ENCODE measurements at places on chromosomes 3 and 15.

DNA sequence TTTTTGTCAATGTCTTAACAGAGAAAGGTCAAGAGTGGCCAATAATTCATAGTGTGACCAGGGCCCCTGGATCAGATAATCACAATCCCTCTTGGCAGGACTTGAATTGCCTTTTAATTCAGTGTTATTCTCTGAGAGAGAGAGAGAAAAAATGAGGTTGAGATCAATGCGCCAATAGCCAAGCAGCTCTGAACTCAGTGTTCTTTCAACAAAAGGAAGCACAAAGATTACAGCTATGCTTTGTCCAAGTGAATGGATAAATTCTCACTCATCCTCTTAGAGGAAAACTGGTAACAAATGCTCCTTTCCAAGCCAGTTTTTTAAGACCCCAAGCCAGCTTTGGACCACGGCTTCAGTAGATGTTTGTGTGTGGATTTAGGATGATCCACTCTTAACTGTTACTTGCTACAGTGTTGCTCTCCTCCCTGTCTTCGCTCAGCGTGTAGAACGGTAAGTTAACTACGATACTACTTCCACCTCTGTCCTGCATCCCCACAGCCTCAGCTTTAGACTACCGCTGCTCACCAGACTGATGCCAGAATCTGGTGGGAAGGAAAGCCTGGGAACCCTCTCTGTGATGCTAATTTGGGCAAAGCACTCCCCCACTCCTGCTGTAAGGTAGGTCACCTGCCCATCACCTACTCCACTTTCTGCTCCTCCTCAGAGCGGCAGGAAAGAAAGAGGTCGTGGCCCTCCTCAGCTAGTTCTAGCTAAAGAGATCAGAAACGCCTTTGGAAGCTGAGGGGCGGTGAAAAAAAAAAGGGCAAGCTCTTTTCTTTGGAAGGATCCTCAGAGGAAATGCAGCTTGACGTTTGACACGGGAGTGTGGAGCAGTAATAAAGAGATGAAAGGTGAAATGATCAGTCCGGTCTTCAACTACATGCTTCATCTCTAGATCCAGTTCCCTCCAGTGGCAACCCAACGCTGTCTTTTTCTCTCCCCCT is 46.8 kb upstream of the LPP start:
- no peak for DNase-seq

GRCh38 chr3:122387709-122388108 is 3.7 kb downstream of the FAM162A start:
- no peak for DNase-seq

DNA sequence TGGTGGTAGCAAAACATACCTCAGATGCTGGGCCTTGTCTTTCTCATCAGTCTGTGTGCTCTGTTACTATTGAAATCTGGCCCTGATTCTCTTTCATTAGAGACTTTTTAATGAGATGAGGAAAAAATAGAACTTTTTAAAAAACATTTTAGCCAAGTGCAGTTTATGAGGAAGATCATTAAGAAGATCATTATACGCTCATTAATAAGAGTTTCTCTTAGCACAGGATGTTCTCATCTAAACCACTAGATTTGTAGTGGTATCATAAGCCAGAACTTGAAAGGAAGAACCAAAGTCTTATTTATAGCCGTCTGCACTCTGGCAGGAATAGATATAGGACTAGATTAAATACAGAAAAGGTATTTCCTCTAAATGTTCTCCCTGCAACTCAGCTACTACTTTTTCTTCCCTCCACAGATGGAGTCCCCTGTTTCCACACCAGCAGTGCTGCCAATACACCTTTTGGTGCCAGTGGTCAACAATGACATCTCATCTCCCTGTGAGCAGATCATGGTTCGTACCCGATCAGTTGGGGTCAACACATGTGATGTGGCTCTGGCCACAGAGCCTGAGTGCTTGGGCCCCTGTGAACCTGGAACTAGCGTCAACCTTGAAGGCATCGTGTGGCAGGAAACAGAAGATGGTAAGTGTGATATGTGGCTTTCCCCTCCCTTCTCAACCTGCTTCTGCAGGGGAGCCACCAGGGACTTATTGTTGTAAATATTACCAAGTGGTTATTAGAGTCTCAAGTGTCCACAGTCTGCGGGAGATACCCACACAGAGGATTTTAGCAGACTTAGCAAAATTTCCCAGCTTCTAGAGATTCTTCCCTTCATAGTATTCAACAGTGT is 152.8 kb downstream of the RBPMS2 start:
- peak; percentile 39 for DNase-seq

DNA sequence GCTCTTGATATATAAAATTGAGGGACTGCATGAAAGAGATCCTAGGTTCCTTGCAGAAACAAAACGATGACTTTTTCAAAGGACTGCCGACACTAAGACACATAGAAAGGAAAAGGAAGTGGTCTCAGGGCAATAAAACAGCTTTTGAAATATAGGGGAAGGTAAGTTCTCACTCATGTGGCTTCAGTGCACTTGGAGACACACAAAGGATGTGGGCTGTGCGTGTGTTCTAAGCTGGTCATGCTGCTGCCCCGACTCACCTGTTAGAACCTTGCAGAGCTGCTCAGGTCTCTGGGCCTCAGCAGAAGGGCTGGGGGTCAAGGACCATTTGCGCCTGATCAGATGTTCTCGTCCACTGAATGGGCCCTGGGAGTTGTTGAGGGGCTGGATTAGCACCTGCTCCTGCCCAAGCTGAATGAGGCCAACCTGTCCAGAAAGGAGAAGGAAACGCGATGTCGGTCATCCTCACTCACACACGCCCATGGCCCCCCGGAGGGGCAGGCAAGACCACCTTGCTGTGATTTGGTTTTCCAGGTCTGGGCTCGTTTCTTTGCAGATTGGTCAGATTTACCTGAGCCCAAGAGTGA is 11.1 kb downstream of the ADAMTS17 start:
- DNase-seq: no peak

GRCh38 chr3:141798448-141798845 is 35.2 kb downstream of the GRK7 start:
- no peak for DNase-seq

DNA sequence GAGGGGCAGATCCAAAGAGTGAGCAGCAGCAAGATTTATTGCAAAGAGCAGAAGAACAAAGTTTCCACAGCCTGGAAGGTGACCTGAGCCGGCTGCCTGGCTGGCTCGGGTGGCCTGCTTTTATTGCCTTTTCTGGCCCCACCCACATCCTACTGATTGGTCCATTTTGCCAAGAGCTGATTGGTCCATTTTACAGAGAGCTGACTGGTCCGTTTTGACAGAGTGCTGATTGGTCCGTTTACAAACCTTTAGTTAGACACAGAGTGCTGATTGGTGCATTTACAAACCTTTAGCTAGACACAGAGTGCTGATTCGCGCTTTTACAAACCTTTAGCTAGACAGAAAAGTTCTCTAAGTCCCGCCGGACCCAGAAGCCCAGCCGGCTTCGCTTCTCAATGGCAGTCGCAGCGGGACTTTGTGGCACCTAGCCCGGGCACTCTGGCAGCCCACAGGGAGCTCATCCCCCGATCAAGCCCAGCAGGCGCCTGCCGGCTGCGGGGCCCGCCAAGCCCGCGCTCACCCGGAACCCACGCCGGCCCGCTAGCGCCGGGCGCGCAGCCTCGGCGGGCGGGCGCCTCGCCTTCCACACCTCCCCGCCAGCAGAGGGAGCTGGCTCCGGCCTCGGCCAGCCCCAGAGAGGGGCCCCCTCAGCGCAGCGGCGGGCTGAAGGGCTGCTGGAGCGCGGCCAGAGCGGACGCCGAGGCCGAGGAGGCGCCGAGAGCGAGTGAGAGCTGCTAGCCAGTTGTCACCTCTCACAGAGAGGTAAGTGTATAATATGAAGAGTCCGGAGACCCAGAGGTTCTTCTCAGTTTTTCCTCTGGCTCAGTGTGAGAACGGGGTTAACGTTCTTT is 339.2 kb downstream of the CHL1 start:
- DNase-seq: no peak

DNA sequence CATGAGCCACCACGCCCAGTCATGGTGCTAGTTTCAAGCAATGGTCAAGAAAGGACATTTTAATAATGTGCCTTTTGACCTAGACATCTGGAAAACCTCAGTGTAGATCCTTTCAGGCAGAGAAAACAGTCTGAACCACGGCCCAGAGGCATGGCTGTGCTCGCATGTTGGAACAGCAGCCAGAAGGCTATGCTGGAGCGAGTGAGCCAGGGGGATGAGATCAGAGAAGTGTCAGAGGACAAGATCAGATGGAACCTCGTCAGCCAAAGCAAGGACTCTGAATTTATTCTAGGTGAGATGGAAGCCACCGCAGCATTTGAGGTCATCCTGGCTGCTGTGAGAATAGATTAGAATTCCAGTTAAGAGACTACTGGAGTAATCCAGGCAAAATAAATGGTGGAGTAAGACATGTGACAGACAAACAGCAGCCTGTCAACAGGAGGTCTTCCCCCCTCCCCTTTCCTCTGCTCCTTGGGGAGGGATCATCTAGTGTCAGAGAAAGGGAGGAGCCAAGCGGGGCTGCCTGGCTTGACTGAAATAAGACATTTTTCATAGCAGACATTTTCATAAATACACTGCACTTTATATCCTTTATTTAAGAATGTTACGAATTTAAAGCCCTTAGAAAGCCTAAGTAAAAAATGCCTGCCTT is 40.4 kb upstream of the ACKR4 start:
- DNase-seq: no peak

DNA sequence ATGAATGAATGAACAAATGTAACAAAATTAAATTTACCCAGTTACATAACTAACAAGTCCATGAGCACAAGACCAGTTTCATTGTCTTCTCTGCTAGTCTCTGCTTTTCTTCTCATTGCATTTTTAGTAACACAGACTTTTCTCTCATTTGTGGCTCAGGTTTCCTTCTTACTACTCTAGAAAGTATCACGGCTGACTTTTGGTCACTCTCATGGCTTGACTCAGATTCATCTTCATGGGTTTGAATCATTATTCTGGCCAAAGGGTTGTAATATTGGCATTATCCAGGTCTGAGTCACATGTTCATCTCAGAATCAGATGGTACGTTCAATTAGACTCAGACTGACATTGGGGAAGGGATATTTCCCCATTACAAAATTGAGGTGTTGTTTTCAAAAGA is 121.5 kb upstream of the SATB1 start:
- no peak for DNase-seq

DNA sequence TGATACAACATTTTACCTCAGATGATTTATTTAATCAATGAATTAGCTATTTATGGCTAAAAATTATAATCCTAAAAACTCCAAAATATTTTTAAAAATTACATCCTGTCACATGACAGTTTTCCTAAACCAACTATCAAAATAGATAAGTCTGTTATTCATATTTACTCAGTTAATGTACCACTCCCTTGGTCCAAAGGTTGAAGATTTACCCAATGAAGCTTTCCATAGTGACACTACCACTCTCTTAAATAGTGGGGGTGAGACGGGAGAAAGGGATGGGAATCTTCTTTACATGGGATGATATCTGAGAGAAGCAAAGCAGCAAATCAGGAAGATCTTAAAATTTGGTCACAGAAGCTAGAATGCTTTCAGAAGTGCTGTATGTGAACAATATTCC is 30.5 kb downstream of the XRN1 start:
- no peak for DNase-seq

DNA sequence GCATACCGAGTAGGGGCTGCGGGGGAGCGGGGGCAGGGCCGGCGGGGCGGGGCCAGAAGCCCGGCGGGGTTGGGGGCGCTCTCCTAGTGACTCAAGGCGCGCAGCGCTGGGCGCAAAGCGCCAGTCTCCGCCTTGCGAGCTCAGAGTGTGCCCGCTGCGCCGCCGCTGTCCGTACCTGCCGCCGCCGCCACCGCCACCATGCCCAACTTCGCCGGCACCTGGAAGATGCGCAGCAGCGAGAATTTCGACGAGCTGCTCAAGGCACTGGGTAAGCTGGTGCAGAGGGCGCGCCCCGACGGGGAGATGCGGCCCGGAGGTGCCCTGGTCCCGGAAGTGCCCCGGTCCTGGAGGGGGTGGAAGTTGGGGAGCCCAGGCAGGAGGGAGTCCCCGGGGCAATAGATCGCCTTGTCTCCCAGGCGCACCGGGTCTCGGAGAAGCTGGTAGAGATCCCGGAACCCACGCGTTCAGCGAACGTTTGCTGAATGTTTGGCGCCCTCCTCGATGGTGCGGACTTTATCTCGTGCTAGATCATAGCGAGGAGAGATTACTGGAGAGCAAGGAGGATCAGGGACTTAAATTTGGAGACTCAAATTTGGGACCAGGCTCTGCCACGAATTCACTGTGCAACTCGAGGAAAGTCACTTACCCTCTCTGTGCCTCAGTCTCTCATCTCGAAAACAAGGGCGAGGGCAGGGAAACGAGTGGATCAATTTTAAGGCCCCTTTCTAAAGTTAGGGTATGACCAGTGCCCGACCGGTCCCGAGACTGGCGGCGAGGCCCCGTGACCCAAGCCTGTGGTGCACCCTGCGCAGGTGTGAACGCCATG is at the start of gene CRABP1:
Gene CRABP1, plus strand, starts transcription at position 123 of the 826 bp plus-strand sequence. Its CDS starts 76 bp downstream, at position 199.
- DNase-seq: no peak

DNA sequence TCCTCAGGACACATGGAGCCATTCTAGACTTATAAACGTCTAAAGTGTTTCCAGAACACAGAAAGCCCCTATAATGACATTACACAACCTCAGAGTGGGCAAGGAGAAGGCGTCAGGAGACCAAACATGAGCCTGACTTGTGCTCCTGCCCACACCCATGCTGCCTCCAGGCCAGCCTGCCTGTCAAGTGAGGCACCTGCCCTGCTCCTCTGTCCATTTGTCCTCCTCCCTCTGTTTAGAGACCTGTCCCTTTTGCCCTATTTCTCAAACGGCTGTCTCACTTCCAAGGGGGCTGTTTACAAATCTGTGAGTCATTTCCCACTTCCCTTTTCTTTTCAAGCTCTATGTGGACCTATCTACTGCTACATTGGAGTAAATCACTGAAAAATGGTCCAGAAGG is 21.0 kb downstream of the ZDHHC3 start:
- DNase-seq: no peak

DNA sequence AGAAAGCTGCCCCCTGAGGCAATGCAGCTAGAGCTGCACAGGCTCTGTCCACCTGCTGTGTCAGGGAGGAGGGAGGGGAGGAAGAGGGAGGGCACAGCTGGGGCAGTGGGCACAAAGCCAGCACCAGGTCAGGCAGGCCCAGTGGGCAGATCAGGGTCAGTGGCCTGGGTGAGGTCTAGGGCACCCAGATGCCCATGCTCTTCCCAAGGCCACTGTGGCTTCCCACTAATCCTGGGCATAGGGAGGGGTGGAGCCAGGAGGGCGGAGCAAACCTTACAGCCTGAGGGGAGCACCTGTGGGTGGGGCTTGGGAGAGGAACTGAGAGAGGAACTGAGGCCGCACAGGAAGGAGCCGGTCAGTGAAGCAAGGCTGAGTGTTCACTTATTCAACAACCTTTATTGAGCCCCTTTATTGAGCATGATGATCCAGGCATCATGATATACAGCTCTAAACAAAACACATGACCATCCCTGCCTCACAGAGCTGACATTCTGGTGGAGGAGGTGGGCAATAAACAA is 55.0 kb downstream of the RHCG start:
- no peak for DNase-seq
